NCI-H774 (cell line): ENCODE measurements at places on chromosomes 5 and 9.

GRCh38 chr5:41955432-41956024 lies 30.4 kb downstream of the FBXO4 start:
- DNase-seq = no peak

- DNase-seq = no peak
Measured at GRCh38 chr5:74502479-74502950, 138.0 kb downstream of the ENC1 start.

GRCh38 chr9:37408933-37409710 lies 13.4 kb upstream of the GRHPR start:
- DNase-seq = no peak

- no peak for DNase-seq
Measured at GRCh38 chr5:61307191-61307590, 24.9 kb upstream of the ZSWIM6 start.

- no peak for DNase-seq
Measured at GRCh38 chr5:102627315-102627714, 127.8 kb upstream of the PAM start.

DNA sequence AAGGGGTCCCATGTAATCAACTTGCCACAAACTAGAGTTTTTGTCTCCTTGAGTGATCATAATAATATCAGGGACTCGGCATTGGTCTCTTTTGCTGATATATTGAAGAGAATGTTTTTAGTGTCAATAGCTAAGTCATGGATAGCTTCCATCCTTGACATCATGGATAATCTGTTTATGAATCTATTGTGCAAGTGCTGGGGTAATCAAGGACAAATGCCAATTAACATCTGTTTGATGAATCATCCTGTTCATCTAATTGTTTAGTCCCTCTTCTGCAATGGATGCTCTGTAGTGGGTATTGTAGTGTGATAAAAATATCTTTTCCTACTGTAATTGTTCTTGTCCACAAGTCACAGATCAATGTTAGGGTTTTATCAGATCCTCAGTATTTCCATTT lies 607.5 kb upstream of the SEMA6A start:
- DNase-seq = no peak
